HS-27A (cell line): ENCODE measurements at places on chromosomes 5 and 9.
A peak's percentile ranks its signal among the peaks of the same experiment; 100 is the strongest.

DNA sequence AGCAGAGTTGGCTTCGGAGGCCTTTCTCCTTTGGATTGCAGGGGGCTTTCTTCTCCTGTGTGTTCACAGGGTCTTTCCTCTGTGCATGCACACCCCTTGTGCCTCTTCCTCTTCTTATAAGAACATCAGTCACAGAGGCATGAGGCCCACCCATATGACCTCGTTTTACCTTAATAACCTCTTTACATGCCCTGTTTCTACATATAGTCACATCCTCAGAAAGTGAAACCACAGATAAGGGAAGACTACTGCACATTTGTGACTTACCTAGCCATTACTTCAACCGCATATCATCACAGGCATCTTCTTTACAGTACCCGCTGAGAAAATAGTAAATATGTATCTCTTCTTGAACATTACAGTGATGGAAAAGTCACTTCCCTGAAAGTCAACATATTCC lies 204.9 kb upstream of the TARS1 start:
- DNase-seq, result no peak

GRCh38 chr9:17005056-17005823 lies 129.6 kb upstream of the CNTLN start:
- no peak for DNase-seq

- DNase-seq, result no peak
Observed at GRCh38 chr5:142110046-142110531, 1.5 kb downstream of the NDFIP1 start.

- peak; percentile 29 for DNase-seq
Observed at GRCh38 chr5:59380350-59380951, 513.1 kb downstream of the PDE4D start.
